ENCODE measurements at places on chromosomes 5 and 9. TPM values are rescaled to one million over a fixed set of nuclear protein-coding genes. Genes with fewer than 3 reads are reported as not detected.

DNA sequence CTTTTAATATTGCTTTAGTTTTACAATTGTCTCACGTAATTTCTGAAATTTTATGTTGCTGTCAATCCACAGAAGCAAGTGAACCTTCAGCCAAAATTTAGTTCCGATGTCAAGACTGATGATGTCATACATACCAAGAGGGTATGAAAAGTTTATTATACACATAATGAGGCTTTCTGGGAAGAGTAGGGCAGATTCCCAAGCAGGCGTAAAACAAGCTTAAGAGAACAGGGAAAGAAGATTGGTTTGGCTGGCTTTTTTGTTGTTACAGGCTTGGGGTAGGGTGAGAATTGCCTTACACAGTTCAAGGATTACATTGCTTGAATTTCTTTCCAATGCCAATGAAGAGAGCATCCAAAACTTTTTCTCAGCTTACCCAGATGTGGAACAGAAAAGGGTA is 1962.9 kb upstream of the CDH6 start:
- DNase-seq, result no peak

GRCh38 chr9:19379283-19379682 is 753 bp downstream of the RPS6 start:
- DNase-seq, result no peak

DNA sequence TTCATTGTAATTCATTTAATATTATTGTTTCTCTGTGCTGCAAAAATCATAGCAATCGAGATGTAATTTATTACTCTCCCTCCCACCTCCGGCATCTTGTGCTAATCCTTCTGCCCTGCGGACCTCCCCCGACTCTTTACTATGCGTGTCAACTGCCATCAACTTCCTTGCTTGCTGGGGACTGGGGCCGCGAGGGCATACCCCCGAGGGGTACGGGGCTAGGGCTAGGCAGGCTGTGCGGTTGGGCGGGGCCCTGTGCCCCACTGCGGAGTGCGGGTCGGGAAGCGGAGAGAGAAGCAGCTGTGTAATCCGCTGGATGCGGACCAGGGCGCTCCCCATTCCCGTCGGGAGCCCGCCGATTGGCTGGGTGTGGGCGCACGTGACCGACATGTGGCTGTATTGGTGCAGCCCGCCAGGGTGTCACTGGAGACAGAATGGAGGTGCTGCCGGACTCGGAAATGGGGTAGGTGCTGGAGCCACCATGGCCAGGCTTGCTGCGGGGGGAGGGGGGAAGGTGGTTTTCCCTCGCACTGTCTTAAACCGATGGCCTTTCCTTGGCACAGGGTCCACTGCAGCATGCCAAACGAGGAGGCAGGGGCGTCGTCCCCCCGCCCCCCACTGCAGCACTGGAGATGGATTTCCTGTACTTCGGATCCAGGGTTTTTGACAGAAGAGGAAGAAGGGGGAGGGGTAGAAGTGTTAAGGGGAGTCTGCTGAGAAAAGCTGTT is at the start of gene APC:
Gene APC (plus strand): TSS at position 423 of the 728 bp plus-strand sequence. CDS start 17,006 bp downstream, outside the sequence.
- peak; percentile 91 for DNase-seq

DNA sequence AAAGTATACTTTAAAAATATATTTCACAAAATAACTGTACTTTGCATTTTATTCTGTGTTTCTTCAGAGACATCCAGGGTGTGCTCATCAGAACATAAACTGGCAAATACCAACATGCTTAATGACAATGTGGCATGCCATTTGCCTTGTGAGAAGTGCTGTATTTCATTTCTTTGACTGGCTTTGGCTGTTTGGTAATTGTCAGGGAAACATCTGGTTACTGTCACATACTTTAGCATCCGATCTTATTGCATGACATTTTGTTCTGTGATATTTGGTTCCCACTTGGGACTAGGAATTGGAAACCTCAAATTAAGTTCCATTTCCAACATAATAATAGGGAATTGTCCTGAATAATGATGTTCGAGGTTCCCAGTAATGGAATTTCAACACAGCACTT is 96.5 kb downstream of the FGF10 start:
- no peak for DNase-seq

- DNase-seq, result no peak
Observed at GRCh38 chr9:33315371-33315770, 25.1 kb downstream of the NFX1 start.

DNA sequence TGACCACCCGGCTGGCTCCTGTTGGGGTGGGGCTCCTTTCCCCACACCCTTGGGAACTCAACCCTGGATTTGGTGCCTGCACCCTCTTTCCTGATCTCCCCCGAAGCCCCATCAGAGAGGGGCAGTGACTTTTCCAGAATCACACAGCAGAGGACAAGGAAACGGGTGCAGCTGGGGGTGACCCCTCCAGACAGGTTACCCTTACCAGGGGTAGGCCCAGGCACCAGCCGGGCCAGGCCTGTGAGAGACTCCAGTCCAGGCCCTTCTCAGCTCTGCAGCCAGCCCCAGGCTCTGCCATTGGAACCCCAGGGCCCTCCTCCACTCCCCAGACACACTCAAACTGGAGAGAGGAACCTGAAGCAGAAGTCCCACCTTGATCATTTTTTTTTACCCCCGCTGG is 19.0 kb upstream of the PHYHD1 start:
- DNase-seq, result no peak

DNA sequence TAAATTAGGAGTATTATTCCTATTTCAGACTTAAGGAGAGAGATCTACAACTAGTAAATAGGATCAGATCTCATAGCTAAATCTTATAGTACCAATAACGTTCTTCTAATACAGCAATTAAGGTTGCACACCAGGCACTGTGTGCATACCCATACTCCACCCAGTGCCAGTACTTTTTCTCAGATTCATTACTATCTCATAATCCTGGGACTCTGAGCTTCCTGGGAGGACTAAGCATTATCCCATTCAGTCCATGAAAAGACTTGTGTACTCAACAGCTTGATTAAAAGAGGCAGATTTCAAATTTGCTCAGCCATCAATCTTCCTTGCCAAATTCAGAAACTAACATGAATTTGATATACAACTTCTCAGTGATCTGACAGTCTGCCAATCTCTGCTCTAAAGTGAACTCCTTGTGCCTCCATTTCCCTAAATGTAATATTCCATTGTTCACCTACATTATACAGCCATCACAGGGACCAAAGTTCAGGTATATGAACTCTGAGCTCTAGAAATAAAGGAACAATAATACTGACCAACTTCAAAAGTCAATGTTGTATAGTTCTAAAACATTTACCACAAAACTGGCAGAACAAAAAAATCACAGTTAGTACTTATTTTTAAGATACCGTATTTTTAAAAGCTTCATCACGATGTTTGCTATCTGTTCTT is 7.2 kb downstream of the STRBP start:
- no peak for DNase-seq

The NMUR2 gene
- total RNA-seq, result not detected

The PTAR1 gene
- total RNA-seq, result 42.4 TPM
